ENCODE measurements at places on chromosomes 3 and 15.

DNA sequence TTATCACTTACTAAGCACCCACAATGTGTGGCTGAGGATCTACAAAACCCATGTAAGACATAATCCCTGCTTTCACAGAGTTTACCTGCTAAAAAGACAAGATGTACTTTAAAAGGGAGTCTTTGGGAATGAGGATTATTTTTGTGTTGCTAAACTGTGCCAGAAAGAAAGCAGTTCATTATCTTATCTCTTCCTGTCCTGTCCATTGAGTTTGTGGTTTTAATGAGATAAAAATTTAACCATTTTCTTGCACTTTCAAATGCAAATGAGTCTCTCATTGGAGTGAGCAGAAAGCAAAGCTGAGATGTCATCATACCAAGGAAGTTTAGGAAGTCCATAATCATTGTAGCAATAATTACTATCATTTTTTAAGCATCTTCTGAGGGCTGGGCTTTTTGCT lies 231.2 kb upstream of the ADAMTS9 start:
- no peak for DNase-seq

DNA sequence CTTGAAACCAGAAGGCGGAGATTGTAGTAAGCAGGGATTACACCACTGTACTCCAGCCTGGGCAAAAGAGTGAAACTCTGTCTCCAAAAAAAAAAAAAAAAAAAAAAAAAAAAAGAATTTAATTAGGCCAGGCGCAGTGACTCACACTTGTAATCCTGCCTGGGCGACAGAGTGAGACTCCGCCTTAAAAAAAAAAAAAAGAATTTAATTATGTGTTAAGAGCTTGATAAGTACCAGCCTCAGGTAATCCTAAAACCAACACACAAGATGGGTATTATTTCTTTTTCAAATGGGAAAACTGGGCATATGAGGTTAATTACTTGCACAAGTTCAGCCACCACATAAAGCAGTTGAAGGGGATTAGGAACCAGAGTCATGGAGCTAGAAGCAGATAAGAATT lies 49.0 kb downstream of the PBRM1 start:
- DNase-seq, result no peak

GRCh38 chr3:16148783-16149182 lies 25.7 kb upstream of the GALNT15 start:
- DNase-seq, result no peak

- DNase-seq, result no peak
Observed at GRCh38 chr3:170205302-170205701, 16.9 kb upstream of the PRKCI start.

- no peak for DNase-seq
Observed at GRCh38 chr15:80405970-80406369, 1.8 kb downstream of the ARNT2 start.

- no peak for DNase-seq
Observed at GRCh38 chr3:66673293-66673692, 172.5 kb upstream of the LRIG1 start.

- DNase-seq, result peak; percentile 68
Observed at GRCh38 chr15:77821188-77821958, 188.7 kb upstream of the LINGO1 start.

- no peak for DNase-seq
Observed at GRCh38 chr3:58866079-58866478, 183.7 kb downstream of the CFAP20DC start.

GRCh38 chr3:8538913-8539312 lies 37.3 kb downstream of the LMCD1 start:
- DNase-seq, result no peak

DNA sequence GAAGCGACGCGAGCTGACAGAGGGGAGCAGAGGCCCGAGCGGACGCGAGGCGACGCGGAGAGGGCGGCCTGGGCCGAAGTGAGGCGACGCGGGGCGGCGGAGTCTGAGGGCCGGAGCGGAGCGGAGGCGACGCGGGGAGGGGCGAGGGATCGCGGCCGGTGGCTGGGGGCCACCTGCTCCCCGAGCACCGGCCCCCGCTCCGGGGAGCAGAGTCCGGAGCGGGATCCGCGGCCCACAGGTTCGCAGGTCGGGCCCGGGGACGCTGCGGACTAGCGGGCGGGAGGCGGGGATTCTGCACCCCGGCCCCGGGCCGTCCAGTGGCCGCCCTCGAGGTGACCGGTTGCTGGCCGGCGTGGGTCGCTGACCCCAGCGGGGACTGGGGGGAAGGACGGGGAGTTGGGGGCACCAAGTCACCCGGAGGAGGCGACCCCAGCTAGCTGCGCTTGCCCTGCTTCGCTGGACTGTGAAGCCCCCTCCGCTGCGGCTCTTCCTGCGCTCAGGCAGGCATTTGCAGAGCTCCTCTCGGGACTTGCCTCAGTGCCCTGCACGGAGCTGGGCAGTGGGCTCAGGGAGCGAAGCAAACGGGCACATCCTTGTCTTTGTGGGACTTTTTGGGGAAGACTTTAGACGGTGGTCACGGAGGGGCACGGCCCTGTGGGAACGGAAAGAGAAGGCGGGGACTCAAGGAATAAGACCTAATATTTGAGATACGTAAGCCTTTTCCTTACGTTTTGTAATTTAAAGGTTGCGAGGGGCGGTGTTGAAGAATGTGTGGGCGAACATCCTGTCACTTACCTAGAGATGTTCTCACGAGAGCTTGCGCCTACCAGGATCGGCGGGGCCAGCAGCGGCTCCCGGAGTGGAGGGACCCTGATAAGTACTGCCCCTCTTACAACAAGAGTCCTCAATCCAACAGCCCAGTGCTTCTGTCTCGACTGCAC lies 566 bp downstream of the HMCES start:
- peak; percentile 49 for DNase-seq

- DNase-seq, result no peak
Observed at GRCh38 chr3:107841831-107842230, 249.0 kb downstream of the CD47 start.

DNA sequence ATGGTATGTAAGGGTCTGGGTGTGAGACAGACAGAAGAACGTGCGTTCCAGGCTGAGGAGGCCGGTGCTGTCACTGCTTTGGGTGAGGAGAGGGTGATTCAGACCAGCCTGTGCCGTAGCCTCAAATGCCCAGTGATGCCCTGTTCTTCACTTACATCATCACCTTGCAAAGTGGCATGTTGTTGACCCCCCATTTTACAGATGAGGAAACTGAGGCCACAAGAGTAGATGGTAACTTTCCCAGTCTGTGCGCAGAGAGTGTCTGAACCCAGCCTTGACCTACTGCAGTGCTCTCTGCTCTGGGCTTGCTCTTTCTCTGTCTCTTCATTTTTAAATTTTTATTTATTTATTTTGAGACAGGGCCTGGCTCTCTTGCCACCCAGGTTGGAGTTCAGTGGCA lies 1.6 kb upstream of the CTSH start:
- no peak for DNase-seq

Data from 8988T (cell line).